ENCODE measurements at places on chromosomes 5 and 9.

DNA sequence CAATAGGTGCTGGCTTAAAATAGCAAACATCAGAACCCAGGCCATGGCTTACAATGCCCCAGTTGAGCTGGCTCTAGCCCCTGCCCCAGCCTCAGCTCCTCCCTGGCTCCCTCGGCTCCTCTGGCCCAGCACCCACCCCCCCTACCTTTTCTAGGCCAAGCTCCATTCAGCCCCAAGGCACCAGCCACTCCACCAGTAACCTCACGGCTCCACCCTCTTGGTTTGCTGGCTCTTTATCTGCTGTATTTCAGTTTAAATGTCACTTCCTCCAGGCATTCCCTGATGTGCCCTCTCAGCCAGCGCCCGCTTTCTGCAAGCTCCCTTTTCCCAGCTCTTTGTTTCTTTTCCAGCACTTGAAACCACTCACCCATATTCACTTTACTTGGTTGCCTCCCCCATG lies 10.6 kb downstream of the C1QTNF2 start:
- DNase-seq = no peak

DNA sequence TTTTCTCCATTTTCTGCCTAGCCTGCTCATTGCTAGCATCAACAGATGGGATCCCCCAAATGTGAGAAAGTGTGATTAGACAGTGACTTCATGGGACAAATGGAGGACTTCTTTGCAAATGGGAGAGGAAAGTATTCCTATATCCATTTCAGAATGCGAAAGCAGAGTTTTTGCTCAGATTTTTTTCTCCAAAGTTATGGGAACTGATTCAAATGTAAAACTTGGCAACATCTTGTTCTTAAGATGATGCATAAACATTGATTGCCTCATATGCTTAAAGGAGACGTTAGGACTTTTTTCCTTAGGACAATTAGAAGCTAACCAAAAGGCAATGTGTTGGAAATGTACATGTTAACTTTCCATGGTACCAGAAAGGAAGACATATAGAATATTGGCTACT lies 704.3 kb upstream of the ZNF608 start:
- peak; percentile 19 for DNase-seq

- DNase-seq = no peak
Measured at GRCh38 chr5:158995694-158996173, 104.0 kb downstream of the EBF1 start.

GRCh38 chr9:135874859-135875258 lies 32.5 kb downstream of the CAMSAP1 start:
- no peak for DNase-seq

- no peak for DNase-seq
Measured at GRCh38 chr5:4373051-4373820, 766.9 kb upstream of the ADAMTS16 start.

DNA sequence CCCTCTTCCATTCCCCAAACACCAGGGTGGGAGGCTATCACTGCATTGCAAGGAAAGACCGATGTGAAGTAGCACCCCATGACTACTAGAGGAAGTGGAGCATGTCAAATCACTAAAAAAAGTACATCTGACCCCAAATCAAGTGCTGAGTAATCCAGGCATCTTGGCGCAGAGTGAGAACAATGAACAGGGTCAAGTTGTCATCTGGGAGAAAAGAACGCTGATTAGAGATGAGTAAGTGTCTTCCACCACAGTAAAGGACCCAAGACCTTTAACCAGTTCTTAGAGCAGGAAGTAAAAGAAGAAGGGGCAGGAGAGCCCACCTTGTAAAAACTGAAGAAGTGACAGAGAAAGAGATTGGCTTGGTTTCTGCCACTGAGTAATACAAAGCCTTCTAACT lies 75.0 kb upstream of the RAD23B start:
- no peak for DNase-seq

DNA sequence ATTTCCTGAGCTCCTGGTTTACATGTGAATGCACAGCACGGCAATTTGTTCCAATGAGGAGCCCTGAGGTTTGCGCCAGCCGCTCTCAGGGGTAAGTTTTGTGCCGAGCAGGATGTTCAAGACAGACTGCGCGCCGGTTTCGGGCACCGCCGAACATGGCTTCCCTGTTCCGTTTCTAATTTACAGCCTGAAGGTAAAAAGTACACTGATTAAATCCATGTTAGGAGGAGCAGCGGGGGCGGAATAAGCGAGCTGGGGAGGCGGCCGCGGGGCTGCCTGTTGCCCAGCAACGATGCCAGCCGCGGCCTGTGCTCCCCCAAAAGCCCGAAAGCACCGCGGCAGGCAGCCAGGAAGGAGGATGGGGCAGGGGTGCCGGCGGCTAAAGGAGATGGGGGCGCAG lies 6.4 kb downstream of the SOWAHA start:
- no peak for DNase-seq

DNA sequence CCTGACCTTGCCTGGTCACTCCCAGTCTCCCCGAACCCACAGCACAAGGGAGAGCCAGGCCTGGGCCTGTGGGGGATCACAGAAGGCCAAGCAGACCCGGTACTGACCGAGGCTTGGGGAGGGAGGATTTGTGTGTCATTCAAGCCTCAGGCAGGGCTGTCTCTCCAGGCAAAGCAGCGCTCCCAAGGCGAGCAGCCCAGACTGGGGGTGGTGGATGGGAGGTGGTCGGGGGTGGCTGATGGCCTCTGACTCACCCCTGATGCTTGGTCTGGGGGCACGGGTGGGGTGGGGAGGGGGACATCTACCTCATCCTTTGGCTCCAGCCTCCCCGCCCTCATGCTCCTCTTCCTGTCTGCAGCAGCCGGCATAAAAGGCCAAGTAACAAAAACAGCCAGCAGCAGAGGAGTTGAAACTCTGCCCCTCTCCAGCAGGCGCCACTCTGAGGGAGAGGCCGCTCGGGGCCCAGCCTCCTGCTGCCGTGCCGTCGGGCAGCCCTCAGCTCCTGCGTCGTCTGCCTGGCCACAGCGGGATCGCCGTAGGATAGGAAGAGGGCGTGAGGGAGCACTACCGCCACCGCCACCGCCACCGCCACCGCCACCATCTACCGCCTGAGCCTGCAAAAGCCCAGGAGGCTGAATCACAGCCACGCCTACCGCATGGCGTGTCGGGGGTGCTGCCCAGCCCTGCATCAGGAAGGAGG lies 166.0 kb downstream of the OLFM1 start:
- DNase-seq = no peak
